ENCODE measurements at places on chromosomes 12 and 14.
A peak's percentile ranks its signal among the peaks of the same experiment; 100 is the strongest.

DNA sequence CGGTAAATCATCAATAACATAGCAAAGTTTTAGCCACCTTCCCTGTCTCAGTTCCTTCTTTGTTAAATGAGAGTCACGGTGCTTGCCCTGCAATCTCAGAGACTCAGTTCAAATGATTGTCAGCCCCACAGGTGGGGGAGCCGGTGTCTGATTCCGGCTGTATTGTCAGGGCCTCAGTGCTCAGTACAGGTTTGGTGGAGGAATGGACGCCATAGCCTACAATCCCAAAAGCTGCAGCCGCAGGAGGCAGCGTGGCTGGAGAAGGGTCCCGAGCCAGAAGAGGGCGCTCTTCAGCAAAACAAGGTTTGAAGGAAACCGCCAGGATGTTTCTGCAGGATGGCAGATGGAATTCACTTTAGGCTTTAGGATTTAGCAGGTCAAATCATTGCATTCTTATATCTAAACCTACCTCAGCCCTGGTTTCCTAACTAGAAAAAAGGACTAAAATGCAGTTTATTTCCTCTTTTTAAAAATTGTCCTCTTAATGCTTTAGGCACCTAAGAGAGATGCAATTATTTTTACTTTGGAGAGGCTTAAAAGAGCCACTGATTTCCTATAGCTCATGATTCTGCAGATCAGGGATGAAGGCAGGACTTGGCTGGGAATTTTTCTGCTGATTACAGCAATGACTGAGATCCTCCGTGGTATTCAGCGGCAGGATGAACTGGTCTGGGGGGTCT, 29.2 kb downstream of the FOS start:
- DNase-seq = peak; percentile 66

GRCh38 chr14:55339770-55340169, 68.5 kb downstream of the FBXO34 start:
- DNase-seq = no peak

GRCh38 chr12:101823891-101824290, 6.9 kb downstream of the GNPTAB start:
- DNase-seq = peak; percentile 30

DNA sequence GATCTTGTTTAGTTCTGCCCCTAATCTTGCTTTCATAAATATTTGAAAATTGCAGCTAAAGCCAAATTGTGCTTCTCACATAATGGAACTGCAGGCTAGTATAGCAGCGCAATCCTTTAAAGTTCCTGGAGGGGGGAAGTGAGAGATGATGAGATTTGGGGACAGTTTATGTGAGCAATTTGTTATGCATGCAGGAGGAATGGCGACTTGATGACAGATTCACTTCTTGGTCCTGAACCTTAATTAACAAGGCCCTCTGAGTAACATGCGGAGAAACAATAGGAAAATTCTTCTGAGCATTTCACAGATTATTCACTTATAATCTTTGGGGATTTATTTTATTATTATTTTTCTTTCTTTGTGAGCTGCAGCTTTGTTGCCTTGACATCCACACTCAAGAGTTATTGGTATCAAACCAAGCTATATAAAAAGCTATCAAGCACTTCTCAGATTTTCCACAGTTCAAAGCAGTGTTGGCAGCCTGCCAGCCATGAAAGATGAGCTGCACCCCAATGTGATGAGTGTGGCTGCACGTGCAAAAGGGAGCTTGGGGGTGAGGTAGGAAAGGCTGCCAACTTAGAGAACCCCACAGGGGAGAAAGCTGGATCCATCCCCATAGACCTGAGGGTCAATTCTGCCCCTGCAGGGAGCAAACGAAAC, 1662.2 kb upstream of the FLRT2 start:
- peak; percentile 39 for DNase-seq

- peak; percentile 81 for DNase-seq
These were observed 621 bp upstream of the ANAPC7 start for GRCh38 chr12:110403976-110404682.

Data from foreskin fibroblast (primary cell).